ENCODE measurements at places on chromosomes 5 and 9.
A peak's percentile ranks its signal among the peaks of the same experiment; 100 is the strongest.

- no peak for DNase-seq
These were observed 73.4 kb downstream of the NSG2 start for GRCh38 chr5:174118823-174119467.

DNA sequence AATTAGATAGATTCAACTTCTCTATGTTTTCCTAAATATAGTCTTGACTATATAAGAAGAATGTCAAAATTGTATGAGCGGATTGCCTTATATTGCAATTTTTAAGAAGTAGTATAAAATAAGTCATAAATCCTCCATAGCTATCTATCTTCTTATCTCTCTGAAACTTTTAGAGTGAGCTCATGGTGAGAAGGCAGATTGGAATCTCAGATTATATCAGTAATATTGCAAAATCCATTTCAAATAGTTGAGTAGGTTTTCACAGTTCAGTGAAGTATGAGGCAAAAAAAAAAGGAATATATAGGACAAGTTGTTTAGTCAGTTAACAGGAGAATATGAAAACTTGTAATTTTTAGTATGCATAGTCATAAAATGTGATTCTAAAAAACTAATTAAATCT lies 156.4 kb downstream of the FAM174A start:
- no peak for DNase-seq

GRCh38 chr5:131792896-131793295 lies 3.9 kb downstream of the FNIP1 start:
- no peak for DNase-seq

DNA sequence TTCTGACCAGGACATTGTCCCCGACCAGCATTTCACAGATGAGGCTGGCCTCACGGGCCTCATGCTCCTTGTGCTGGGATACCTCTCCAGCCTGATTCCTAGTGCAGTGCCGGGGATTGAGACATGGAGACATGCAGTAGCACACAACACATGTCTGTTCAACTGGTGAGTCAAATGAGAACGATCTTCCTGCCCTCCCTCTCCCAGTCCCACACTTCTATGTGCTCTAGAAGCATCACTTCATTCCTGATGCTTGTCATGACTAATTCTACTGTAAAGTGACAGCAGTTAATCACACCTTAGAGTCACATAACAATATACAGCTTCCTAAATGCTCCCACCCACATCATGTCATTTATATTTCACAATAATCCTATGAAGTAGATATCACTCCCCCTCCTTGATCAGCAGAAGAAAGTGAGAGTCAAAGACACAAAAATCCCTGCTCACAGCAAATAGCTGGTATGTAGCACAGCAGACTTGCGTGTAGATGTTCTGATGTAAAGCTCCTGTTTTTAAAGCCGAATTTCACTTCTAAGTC lies 101.8 kb downstream of the CCDC192 start:
- no peak for DNase-seq

- peak; percentile 95 for DNase-seq
These were observed 4.3 kb downstream of the LCP2 start for GRCh38 chr5:170293273-170293672.

DNA sequence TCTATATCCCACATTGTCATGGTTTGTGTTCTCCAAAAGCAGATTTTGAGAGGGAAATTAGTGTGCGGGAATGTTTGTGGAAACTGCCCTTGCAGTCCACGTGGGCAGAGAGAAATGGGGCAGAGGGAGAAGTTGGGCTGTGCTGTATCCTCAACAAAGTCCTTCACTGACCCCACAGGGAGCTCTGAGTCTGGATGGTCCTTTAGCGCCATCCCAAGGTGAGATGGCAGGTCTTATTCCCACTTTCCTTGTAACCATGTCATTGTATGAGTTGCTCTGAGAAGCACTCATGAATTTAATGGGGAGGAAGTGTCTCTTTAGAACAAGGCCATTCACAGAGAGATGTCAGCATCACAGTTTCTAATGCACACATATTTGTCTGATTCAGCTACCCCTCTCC lies 127.1 kb downstream of the ANKRD18B start:
- DNase-seq: no peak

DNA sequence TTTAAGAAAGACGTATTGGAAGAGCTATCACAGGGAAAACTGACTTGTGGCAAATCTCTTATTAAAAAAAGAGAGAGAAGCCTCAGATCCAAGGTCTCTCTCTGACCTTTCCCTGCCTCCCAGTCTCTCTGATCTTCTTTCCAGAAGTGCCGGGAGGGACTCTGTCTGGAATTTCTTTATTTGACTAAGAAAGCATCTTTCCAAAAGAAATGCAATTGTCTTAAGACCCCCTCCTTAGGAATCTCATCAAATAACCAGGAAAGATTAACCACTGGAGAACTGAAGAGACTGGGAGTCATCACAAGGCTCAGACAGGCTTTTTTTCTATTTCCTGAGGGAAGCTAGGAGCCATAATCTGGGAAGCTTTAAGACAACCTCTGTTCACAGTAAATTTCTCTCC lies 4.6 kb downstream of the C1QTNF3 start:
- no peak for DNase-seq

DNA sequence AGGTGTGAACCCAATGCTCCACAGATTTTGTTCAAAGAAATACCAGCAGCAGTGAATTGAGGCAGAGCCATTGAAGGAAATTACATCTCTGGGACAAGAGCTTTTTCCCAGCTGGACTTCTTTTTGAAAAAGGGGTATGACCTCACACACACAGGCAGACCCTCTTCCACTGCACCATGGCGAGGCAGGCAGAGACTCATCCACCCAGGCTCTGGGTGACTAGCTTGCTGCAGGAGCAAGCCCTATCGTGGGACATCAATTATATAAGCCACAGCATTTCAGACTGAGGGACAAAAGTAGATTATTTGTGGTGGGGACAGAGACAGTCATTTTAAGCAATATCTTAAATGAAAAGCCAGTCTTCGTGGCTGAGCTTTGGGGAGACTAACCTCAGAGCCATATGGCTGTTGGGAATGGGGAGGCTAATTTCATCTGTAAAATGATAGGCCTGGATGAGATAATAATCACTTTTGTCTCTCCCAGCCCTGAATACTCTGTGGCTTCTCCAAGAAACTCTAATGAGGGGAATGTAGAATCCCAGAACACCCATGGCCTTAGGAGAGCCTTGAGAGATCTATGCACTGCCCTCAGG lies 113.1 kb upstream of the TNC start:
- no peak for DNase-seq

DNA sequence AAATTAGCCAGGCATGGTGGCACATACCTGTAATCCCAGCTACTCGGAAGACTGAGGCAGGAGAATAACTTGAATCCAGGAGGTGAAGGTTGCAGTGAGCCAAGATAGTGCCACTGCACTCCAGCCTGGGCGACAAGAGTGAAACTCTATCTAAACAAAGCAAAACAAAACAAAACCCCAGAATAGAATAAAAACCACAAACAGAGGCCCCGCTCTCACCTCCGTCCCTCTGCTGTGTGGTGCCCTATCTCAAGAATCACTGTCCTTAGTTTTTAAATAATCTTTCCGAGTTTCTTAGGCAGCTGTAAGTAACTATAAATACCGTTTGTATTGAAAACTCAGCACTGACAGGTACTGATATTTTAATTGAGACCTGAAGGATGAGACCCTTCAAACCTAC lies 42.7 kb upstream of the IER5L start:
- no peak for DNase-seq

DNA sequence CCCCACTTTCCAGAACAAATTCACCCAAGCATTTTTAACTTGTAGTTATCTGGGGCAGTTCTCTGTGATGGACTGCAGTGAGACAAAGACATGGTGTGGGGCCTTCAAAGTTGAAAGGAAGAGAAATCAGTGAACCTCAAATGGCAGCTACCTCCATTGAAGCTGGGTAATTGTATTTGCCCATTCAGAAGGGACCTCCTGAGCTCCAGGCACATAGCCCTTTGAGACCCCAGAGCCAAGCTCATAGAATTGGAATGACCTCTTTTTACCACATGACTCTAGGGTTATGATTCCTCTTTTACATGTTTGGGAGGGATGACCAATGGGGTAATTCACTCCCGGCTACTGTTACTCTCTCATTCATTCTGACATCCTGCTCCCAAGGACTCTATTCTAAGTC lies 368.4 kb upstream of the ITGA1 start:
- DNase-seq: no peak

DNA sequence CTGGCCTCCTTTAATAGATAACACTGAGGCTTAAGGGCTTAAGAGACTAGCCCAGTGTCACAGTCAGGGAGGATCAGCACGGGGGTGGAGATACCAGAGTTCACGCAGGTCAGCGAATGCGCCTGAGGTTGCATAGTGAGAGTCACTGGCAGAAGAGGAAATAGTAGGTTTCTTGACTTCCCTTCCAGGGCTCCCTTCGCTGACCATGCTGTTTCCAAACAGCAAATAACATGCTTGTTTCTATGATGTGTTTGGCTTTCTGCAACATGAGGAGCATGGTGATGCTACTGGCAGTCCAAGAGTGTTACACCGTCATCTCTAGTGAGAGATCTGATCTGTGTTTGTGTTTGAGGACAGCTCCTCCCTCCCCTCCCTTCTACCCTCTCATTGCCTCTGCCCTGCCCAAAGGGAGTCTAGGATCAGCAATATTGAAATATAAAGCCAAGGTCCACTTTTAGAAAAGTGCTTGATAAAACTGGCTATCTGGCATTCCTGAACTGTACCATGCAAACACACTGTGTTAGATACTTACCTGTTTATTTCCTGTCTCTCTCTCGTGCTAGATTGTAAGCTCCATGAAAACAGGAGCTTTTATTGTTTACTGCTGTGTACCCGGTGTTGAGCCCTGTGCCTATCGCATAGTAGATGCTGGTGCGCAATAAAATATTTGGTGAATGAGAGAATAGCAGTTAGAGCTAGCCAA lies 12.3 kb downstream of the TLE4 start:
- peak; percentile 73 for DNase-seq

GRCh38 chr5:28065656-28066055 lies 1027.3 kb upstream of the CDH9 start:
- DNase-seq: no peak

DNA sequence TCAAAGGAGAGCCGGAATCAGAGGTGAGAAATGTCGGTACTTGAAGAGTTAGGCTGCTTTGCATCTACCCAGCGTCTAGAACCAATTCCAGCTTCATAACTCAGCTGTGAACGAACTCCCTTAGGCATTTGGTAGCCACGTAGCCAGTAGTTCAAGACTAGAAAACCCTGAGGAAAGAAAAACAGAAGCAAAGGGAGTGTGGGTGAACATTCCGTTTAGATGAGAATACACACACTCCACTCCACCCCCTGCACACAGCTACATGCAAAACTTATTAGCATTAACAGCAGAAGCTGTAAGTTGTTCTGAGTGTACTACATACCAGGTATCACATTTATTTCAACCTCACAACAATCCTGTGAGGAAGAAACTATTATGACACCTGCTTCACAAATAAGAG lies 78.3 kb downstream of the SMIM23 start:
- no peak for DNase-seq

DNA sequence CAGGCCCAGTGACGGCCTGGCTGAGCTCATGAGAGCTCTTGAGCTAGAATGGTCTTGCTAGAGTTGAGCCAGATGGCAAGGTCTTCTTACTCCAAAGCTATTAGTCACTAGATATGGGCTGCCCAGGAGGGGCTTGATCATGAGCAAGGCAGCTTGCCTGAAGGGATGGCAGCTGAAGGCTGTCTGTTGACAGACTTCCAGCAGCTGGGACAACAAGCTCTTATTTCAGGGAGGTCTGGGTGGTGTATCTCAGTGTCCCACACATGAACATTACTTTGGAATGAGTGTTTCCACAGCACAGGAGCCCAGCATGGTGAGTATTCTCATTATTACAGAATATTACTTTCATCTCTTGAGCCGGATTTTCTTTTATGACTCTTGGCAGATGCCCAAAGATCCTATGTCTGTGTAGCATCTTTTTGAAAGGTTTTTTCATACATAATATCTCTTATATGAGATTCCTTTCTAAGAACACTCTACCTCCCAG lies 414.1 kb downstream of the ARHGEF28 start:
- no peak for DNase-seq

DNA sequence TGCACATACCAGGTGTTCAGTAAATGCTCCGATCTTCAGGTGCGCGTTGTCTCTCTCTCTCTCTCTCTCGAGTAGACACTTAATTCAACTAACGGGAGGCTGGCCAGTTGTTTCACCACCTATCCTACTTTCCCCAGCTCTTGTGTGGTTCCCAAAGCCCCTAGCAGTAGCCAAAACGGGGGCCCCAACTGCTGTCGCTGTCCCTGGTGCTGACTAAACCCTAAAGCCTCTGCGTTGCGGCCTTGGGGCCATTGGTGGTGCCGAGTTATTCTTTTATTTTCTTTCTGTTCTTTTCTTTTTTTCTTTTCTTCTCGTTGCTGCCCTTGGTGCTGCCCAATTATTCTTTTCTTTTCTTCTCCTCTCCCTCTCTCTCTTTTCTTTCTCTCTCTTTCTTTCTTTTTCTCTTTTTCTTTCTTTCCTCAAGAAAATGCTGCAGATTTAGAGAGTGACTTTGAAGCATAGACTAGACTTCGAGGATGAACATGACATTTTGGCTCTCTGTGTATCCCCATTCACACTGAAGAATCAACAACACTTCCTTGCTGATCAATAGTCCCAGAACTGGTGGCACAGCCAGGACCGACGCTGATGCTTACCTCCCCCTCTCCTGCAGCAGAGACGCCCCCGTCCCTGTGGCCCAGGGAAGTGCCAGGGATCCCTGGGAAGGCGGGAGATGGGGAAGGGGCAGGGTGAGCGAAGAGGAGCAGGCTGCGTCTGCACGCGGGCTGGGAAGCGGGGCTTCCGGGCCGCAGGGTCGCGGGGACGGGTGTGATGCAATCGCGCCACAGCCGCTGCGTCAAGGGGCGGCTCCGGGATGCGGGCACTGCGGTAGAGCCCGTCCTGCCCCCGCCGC lies at the start of gene FBLL1:
Gene FBLL1, plus strand, starts transcription at position 785 of the 853 bp plus-strand sequence. CDS start 200 bp downstream, outside the sequence.
- DNase-seq: peak; percentile 25

DNA sequence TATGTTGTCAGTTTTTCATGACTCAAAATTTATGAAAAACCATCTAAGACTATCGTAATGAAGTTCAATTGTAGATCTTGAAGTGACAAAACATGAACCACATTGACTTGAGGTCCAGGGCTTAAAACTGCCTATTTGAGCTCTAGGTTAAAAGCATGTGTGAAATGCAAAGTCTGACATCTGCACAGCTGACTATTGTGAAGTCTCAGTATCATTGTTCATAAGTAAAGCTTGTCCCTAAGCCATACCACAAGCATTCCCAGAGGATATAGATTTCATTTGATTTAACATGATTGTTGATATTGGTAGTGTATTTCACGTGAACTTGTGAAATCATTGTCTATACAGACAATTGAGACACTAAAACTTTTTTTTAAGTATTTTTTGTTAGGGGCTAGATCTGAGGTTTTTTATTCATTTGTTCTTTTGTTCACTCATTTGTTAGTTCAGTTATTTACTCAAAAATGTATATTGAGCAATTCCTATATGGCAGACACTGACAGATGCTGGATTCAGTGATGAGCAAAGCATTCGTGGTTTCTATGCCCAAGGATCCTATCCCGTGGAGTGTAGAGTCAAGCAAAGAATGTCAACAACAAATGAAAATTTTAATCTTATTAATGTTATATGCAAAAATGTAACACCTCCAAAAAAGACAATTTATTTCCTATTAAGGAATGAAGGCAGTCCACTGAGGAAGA lies 485.2 kb downstream of the RAB3C start:
- DNase-seq: no peak

- no peak for DNase-seq
These were observed 6.4 kb upstream of the SRP19 start for GRCh38 chr5:112854651-112855050.

GRCh38 chr5:39624268-39624886 lies 199.6 kb upstream of the DAB2 start:
- no peak for DNase-seq

Measured in KBM-7 (cell line).